Hindlimb muscle (tissue), 1 donor: ENCODE measurements at places on chromosomes 1 and 21.

DNA sequence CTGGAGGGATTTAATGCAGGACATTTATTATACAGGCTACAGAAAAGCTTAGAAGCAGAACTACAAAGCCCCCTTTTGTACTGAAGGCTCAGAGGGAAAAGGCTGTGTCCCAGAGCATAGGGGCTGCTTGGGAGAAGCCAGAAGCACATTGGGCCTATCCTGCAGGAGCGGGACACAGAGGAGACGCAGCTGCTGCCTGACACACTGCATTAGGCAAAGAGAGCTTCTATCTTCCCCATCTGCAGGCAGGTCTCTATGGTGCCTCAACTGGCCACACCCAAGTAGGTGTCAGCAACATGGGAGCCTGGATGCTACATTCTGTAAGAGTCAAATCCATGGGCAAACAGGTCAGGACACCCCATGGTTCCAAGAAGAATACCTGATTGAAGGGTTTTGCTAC, 595.9 kb downstream of the AJAP1 start:
- no peak for DNase-seq

GRCh38 chr1:50611675-50612074, 188.4 kb upstream of the DMRTA2 start:
- no peak for DNase-seq

GRCh38 chr1:227729144-227729880, 5.8 kb downstream of the JMJD4 start:
- DNase-seq: no peak

DNA sequence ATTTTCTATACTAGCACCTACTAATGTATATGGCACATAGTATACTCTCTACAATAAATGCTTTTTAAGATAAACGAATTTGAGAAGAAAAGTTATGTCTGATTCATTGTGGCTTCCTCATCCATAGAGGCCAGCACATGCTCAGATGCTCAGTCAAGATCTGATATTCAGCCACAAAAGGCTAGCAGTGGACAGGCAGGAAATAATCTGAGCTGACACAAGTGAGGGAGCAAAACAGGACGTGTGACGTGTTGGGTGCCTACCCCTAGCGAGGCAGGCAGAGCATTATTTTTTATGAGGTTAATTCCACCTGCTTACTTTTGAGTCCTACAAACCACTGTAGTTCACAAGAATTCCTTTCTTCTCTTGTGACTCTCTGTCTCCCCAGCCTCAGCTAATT, 550.9 kb downstream of the SMYD3 start:
- no peak for DNase-seq

DNA sequence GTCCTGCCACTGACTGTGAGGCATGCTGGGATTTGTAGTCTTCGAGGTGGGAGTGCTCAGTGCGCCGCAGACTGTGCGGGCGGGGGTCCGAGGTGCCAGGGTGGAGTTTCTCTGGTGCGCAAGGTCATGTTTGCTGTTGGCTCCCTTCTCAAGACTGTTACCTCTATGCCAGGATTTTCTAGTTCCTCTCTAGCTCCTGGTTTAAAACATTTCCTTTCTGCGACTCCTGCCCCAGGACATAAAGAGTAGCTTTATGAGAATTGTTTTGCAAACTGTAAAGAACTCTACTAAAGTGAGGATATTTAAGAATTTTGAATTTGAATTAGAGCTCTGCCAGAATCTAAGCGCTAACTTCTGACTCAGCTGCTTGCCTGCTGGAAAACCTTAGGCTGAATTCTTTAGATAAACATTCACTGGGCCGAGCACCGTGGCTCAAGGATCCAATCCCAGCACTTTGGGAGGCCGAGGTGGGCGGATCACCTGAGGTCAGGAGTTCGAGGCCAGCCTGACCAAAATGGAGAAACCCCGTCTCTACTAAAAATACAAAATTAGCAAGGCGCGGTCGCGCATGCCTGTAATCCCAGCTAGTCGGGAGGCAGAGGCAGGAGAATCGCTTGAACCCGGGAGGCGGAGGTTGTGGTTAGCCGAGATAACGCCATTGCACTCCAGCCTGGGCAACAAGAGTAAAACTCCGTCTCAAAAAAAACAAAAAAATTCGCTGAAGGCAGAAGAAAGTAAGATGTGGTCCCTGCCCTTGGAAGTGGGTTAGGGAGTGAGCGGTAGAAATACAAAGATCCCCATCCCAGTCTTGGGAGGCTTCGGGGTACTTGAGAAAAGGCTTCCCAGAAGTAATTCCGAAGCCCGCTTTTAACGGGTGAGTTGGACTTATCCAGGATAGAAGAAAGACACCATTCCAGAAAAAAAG, 992 bp upstream of the USP48 start:
- DNase-seq: no peak

- no peak for DNase-seq
Measured at GRCh38 chr1:236147068-236147467, 4.7 kb downstream of the GPR137B start.

DNA sequence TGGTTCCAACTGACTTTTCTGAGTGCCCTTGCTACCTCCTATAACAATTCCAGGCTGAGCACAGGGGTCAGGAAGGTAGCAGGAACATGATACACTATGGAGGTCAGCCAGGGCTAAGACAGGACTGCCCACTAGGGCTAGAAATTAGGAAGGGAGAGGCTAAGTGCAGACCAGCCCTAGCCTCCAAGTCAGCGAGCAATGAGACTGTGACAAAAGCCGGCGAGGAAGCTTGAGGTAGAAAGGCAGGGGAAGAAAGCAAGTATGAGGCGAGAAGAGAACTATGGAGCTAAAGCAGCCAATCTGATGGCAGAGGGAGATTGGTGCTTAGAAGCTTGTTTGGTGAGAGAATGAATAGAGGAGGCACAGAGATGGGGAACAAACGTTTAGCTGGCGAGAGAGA, 4.7 kb downstream of the UROD start:
- no peak for DNase-seq

DNA sequence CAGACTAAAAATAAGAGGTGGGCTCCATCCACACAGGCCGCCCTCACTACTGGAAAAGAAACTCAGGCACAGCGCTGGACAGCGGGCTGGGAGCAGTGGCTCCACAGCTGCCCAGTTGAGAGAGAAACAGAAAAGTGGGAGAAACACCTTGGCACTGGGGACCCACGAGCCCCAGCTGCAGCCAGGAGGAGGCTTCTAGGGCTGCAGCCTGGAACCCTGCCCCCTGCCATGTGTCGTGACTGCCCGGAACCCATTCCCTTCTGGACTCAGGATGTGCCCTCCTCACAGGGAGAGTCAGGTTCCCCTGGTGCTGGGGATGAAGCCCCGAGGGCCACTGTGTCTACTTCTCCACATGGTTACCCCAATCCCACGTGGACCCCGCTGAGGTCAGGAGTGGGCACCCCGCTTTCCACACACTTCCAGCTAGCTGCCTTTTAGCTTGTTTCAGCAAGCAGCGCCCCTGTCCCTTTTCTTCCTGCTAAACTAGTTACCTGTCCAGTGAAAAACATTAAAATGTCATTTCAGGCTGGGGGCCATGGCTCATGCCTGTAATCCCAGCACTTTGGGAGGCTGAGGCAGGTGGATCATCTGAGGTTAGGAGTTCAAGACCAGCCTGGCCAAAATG, 35.9 kb downstream of the PARP1 start:
- DNase-seq: no peak

- DNase-seq: no peak
Measured at GRCh38 chr21:34625030-34625593, 10.2 kb upstream of the RCAN1 start.

- DNase-seq: no peak
Measured at GRCh38 chr1:51415963-51416362, 85.6 kb upstream of the TTC39A start.

GRCh38 chr1:187443939-187444338, 615.2 kb downstream of the PLA2G4A start:
- DNase-seq: no peak

GRCh38 chr1:236281198-236281653, 532 bp downstream of the ERO1B start:
- peak; percentile 38 for DNase-seq

DNA sequence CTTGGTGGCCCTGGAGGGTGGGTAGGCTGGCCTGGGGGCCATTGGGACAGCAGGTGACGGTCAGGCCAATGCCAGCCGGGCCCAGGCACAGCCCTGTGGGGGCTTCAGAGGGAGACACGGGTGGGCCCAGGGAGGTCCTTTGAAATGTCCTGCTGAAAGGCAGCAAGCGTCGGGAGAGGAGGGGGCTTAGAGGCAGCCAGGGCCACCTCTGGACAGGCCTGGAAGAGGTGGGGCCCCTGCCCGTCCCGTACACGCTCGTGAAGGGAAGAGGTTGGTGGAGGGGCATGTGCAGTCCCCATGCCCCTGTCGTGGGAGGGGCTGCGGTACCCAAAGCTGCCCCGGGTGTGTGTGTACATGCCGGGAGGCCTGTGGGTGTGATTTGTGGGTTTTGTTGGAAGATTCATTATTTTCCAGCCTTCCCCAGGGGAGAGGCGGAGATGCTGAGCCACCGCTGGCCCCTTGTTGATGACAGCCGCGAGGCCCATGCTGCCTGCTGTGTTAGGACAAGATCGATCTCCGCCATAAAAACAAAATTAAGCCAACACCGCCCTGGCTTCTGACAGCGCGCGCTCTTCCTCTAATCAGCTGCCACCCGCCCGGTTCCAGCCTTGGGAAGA, 3.4 kb upstream of the PLCH2 start:
- DNase-seq: no peak

- no peak for DNase-seq
Measured at GRCh38 chr1:183872403-183872802, 67.5 kb downstream of the RGL1 start.

- DNase-seq: no peak
Measured at GRCh38 chr1:217354895-217355294, 276.0 kb downstream of the GPATCH2 start.

GRCh38 chr21:14491269-14491681, 54.8 kb downstream of the SAMSN1 start:
- DNase-seq: no peak

DNA sequence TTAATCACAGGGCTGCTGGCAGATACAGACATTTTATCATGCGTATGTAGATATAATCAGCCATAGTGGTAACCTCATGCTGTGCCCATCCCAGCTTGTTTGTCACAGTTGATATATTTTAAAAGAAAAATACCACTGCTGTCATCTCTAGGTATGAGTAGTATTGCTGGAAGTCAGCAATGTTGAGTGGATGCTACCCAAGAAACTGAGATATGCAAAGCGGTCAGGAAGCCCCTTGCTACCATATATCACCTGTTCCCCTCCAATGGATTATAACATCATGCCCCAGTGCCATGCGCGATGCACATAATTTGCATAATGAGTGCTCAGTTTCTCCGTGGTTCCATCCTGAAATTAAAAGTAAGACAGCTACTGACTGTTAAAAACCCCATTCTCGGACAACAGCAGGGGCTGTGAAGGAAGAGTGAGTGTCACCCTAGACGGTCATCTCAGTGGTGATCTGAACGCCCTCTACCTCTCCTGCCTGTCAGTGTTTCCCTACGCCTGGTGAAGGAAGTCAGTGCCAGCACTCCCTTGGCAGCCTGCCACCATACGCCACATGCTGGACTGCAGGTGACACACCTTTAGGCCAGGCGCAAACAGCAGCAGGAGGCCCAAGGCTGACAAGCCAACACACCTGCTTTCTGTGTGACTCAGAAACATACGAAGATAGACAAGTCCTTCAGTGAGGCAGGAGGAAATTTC, 2.7 kb downstream of the IL10RB start:
- DNase-seq: no peak

DNA sequence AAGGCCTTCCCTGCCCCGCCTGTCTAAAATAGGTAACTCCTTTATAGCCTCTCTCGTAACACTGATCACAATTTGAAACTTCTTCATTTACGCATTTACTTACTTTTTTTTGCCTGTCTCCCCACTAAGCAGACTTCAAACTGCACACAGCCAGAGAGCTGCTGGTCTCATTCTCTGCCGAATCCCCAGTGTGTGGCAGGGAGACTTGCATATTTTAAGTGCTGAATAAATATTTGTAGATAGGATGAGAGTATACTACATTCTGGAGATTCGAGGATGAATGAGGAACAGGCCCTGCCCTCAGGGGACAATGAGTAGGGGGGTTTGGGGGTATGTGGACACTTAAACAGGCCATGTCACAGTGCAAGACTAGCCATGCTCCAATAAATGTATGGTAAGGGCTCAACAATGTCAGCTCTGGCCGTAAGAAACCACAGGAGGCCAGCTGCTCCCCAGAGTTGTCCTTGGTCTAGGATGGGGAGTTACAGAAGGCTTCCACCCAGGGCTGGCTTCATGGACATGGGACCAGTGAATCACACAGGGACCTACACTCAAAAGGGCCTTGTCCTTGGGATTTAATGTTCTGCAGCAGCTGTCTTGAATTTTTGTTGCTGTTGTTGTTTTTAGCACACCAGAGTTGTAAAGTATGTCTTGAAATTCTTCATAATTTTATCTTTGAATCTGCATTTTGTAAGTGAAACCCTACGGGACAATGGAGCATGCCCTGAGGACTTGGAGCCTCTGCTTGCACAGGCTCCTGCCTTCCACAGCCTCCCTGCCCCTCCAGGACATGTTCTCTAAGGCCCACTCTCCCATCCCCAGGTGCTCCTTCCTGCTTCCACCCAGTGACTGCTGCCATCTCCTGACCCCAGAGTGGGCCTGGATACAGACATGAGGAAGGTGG, 8.5 kb downstream of the DIO1 start:
- DNase-seq: no peak

DNA sequence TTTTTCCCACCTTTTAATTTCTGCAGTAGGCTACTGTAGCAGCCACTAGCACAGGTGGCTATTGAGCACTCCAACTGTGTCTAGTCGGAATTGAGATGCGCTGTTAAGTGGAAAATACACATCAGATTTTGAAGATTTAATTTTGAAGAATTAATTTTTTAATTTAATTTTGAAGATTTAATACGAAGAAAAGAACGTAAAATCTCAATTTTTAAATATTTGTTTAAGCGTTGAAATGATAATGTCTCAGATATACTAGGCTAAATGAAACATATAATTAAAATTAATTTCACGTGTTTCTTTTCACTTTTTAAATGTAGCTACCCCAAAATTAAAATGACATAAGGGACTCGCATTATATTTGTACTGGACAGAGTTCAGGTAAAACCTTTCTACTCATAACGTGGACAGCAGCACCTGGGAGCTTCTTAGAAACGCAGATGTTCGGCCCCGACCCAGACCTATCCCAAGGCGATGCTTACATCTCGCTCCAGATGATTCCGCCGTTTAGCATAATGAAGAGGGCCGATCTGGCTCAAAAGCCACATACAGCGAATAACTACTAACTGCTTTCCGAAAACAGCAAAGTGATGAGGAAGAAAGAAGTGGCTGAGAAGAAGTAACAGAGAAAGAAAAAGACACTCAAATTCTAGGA, 717 bp downstream of the CRYZL1 start:
- peak; percentile 38 for DNase-seq

DNA sequence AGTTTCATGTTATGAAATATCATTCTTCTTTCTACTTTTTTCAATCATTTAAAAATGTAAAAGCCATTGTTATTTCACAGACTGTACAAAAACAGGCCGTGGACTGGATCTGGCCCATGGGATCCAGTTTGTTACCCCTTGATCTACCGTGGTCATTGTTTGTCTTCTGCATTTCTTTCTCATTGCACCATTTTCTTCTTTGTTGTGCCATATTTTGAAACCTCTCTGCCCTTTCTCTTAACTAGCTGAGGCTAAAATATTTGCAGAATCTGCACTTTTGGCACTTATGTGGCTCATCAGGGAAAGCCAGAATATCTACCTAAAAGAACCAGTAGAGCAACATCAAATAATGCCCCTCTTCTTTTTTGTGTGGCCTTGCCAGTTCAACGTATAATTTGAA, 50.5 kb downstream of the DNAJC6 start:
- DNase-seq: no peak

GRCh38 chr21:42219606-42220137, 732 bp downstream of the ABCG1 start:
- DNase-seq: no peak
